ENCODE measurements at places on chromosomes 11 and 22. TPM values are rescaled to one million over a fixed set of nuclear protein-coding genes. Genes with fewer than 3 reads are reported as not detected.

Gene BAIAP2L2
- total RNA-seq, result 1.7 TPM

- no peak overlapping the region for H3K4me3 ChIP-seq
- DNase-seq, result no peak
- no peaks in the 10 kb centered on the region for H3K27me3 ChIP-seq
These were observed 15.0 kb upstream of the CYB5R2 start for GRCh38 chr11:7688238-7688826.

Gene GRM5
- total RNA-seq, result not detected

GRCh38 chr11:74739546-74740270 lies 8.5 kb upstream of the CHRDL2 start:
- H3K27me3 ChIP-seq, result peaks cover 6% of the 10 kb centered on the region
- no peaks in the 10 kb centered on the region for H3K4me1 ChIP-seq
- DNase-seq, result peak; percentile 36
- H3K4me3 ChIP-seq, result no peak overlapping the region
- H3K36me3 ChIP-seq, result no peaks in the 10 kb centered on the region

Gene INS
- total RNA-seq, result not detected

DNA sequence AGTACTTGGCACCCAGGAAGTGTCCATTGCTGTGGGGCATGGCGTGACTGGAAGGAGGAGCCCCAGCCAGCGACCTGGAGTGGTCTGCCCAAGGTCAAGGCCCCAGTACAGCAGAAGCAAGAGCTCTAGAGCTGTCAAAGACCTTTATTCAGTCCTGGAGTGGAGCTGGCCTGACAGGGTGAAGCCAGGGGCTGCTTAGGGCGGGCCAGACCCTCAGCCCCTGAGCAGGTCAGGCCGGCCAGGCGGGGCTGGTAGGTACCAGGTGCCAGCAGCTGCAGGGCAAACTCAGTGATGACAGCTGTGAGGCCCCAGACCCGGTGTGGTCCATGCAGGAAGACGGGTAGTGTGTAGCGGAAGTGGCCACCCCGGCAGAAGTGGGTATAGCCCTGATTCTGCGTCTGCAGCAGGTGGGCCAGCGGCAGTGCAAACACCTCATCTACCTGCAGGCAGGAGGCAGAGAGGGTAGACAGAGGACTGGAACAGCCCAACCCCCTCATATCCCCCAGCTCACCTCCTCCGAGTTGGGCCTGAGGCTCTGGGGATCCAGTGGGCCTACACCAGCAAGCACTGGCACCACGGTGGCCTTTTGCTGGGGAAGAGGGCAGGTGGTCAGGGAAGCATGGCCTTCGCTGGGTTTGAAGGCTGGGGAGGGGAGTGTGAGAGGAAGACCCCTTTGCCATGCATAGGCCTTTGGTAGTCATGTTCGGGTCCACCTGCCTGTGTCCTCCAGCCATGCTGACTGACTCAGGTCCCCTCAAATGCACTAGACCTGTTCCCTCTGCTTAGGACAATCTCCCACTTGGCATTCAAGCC lies 1.7 kb downstream of the NUDT8 start:
- H3K4me3 ChIP-seq, result no peak overlapping the region
- no peak for DNase-seq
- peak overlapping the region; percentile 95 for H3K27ac ChIP-seq
- H3K4me1 ChIP-seq, result peaks cover 5% of the 10 kb centered on the region

DNA sequence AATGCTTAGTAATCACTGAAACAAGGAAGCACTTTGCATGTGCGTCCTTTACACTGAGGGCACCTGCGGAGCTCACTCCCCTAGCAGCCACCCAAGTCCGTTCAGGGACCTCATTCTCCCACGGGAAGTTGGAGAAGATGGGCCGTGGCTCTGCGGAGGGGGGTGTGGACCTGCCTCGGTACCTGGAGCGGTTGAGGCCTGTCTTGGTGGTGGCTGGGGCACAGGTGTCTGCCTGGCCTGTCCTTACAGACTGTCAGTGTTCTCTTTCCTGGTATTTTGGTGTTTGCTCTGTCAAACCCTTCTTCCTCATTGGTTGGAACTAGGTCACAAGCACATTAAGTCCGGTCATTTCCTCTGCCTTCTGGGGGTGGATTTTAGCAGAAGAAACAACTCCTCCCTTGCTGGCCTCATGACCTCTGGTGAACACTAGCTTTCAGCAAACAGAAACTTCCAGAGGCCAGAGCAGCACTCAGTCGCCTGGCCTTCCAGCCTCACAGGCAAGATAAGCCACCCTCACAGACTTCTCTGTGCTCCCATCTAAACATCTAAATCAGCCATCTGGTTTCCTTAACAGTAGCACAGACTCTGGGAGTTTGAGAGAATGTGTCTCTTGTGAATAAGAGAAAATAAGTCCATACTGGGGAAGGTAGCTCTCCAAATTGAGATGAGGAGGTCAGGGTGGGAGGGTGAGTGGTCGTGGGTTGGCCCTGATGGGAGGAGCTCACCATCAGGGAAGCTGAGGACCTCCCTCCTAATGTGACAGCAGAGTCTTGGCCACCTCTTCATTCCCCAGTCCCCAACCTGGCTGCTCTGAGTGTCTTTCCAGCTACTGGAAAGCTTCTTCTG lies 8.6 kb downstream of the SNAP29 start:
- H3K27me3 ChIP-seq, result no peaks in the 10 kb centered on the region
- DNase-seq, result peak; percentile 37
- peaks cover 27% of the 10 kb centered on the region for H3K36me3 ChIP-seq
- peak overlapping the region; percentile 71 for H3K27ac ChIP-seq

DNA sequence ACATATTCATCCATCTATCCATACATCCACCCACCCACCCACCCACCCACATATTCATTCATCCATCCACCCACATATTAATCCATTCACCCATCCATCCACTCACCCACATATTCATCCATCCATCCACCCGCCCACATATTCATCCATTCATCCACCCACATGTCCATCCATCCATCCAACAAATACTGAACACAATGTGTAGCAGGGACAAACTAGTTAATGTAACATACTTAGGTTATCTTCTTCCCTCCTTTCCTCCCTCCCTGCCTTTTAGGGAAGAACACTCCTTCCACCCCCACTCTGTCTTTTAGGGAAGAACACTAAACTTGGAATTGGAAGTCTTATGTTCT lies 39.4 kb downstream of the MCM5 start:
- no peaks in the 10 kb centered on the region for H3K27me3 ChIP-seq
- H3K27ac ChIP-seq, result no peak overlapping the region
- H3K4me1 ChIP-seq, result no peaks in the 10 kb centered on the region
- no peak overlapping the region for H3K4me3 ChIP-seq
- no peak for DNase-seq

DNA sequence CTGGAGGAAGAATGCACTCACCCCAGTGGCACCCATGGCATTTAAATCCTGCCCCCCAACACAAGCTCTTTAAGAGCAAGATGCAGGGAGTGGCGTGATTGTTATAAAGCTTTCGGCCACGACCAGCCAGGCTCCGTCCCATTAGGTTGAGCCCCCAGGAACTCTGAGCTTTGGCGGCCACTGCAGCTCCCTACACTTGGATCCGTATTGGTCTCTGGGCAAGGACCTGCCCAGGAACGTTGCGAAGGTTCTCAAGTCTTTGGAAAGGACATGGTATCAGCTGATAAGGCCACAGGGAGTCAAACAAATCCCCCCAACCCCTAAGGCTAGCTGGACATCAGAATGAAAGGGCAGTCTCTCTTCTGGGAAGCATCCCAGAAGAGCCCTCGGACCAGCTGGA lies 9.3 kb upstream of the VPS37C start:
- H3K27me3 ChIP-seq, result peaks cover 2% of the 10 kb centered on the region
- H3K36me3 ChIP-seq, result no peaks in the 10 kb centered on the region
- H3K4me1 ChIP-seq, result no peaks in the 10 kb centered on the region
- no peak overlapping the region for H3K27ac ChIP-seq

GRCh38 chr11:70307176-70307575 lies 36.7 kb downstream of the PPFIA1 start:
- no peaks in the 10 kb centered on the region for H3K27me3 ChIP-seq
- no peaks in the 10 kb centered on the region for H3K36me3 ChIP-seq
- no peak for DNase-seq
- H3K27ac ChIP-seq, result no peak overlapping the region

DNA sequence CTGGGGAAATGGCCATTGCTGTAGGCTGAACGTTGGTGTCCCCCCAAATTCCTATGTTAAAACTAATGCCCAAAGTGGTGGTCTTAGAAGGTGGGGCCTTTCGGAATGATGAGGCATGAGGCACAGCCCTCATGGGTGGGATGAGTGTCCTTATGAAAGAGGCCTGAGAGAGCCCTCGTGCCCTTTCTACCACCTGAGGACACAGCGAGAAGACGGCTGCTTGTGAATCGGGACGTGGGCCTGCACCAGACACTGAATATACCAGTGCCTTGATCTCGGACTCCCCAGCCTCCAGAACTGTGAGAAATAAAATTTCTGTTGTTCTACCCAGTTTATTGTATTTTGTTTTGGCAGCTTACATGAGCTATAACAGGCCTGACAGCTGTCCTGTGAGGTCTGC lies 162.9 kb upstream of the B3GAT1 start:
- no peak overlapping the region for H3K27ac ChIP-seq
- H3K4me3 ChIP-seq, result no peak overlapping the region
- no peaks in the 10 kb centered on the region for H3K4me1 ChIP-seq
- H3K27me3 ChIP-seq, result no peaks in the 10 kb centered on the region
- no peak for DNase-seq

DNA sequence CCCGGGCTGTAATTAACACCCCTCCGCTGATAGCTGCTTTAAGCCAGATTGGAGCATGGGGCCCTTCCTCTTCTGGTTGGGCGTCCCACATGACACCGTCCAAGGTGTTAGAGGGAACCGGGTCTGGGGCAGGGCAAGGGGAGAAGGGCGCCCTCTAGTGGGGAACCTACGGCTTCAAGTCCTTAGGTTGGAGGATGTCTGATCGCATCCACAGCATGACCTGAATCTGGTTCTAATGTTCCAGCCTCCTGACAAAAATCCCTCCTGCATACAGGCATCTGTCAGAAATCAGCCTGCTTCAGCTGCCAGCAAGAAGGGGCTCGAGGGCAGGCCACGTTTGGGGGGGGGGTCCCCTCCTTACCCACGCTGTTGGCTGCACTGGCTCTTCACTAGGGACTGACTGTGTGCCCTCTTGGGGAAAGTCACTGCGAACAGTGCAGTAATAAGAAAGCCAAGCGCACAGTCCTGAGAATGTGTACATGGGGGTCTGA lies 94.2 kb upstream of the TBCEL start:
- no peaks in the 10 kb centered on the region for H3K4me1 ChIP-seq
- no peak overlapping the region for H3K4me3 ChIP-seq
- H3K27ac ChIP-seq, result no peak overlapping the region
- H3K27me3 ChIP-seq, result no peaks in the 10 kb centered on the region

- no peak for DNase-seq
- no peak within 1 kb of the TSS for H3K4me3 ChIP-seq
- H3K27me3 ChIP-seq, result no peaks in the 10 kb centered on the region
- no peaks in the 10 kb centered on the region for H3K4me1 ChIP-seq
These were observed at the start of gene C11orf16 for GRCh38 chr11:8932564-8933180. Gene C11orf16, minus strand, starts transcription at chr11:8932947. Its CDS starts 639 bp downstream, at chr11:8932308.

- H3K27me3 ChIP-seq, result no peaks in the 10 kb centered on the region
- H3K4me1 ChIP-seq, result peaks cover 20% of the 10 kb centered on the region
- H3K36me3 ChIP-seq, result no peaks in the 10 kb centered on the region
- DNase-seq, result no peak
These were observed 91.1 kb downstream of the MYO18B start for GRCh38 chr22:25833091-25833490.

DNA sequence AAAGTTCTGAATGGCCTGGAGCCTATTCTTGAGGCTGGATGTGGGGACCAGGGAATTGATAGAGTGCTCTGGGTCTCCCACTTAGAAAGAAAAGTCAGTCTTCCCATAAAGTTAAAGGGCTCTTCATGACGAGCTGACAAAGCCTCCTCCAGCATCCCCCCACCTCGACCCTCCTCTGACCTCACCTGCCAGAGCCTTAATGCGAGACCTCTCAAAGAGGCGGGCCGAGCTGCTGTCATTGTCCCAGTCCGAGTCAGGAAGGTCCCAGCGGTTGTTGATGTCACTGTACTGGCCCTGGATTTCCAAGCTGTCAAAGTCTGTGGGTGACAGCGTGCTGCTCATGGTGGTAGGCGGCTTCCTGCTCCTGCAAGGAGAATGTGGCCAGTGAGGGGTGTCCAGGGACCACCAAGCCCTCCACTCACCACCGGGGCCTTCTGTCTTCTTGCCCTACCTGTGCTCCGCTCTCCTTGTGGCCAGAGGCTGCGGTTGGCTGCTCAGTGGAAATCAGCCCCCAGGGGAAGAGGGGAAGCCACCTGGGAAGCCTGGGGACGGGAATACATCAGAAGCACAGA lies 8.0 kb downstream of the SPTBN2 start:
- no peak overlapping the region for H3K27ac ChIP-seq
- no peak for DNase-seq
- H3K27me3 ChIP-seq, result peaks cover 14% of the 10 kb centered on the region
- no peaks in the 10 kb centered on the region for H3K36me3 ChIP-seq
- no peak overlapping the region for H3K4me3 ChIP-seq
- H3K4me1 ChIP-seq, result no peaks in the 10 kb centered on the region

DNA sequence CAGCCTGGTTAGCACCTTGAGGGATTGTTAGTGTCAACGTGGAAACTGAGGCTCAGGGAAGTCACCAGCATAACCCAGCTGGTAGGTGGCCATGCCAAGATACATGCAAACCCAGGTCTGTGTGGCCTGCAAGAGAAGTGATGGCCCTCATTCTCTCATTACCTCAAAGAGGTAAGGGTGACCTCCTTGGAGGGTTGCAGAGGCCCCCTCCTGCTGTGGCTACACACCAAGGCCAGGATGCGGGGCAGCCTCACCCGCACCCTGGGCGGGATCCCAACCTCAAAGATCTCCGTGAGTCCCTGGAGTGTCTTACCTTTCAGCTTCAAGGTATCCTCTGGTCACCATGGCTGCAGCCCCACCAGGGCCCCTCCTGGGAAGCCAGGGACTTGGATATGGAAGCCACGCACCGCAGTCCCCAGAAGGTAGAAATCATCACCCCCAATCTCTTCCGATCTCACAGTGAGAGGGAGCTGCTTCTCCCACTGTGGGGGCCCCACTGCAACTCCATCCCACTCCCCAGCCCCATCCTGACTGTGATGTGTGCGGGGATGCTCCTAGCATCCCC lies 95.4 kb downstream of the MORC2 start:
- no peaks in the 10 kb centered on the region for H3K27me3 ChIP-seq
- DNase-seq, result no peak
- H3K27ac ChIP-seq, result no peak overlapping the region

DNA sequence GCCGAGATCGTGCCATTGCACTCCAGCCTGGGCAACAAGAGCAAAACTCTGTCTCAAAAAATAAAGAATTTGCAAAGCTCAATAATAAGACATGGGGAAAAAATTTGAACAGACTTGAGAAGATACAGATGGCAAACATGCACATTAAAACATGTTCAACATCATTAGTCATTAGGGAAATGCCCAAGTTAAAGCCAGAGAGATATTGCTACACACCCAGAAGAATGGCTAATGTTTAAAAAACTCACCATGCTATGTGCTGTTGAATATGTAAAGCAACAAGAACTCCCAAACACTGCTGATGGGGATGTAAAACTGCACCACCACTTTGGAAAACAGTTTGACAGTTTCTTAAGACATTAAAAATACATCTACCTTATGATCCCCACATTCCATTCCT lies 12.6 kb downstream of the LRRC75B start:
- H3K36me3 ChIP-seq, result no peaks in the 10 kb centered on the region
- no peak overlapping the region for H3K4me3 ChIP-seq
- DNase-seq, result no peak
- no peaks in the 10 kb centered on the region for H3K27me3 ChIP-seq
- H3K4me1 ChIP-seq, result no peaks in the 10 kb centered on the region
